ENCODE measurements at places on chromosomes 11 and 22.

DNA sequence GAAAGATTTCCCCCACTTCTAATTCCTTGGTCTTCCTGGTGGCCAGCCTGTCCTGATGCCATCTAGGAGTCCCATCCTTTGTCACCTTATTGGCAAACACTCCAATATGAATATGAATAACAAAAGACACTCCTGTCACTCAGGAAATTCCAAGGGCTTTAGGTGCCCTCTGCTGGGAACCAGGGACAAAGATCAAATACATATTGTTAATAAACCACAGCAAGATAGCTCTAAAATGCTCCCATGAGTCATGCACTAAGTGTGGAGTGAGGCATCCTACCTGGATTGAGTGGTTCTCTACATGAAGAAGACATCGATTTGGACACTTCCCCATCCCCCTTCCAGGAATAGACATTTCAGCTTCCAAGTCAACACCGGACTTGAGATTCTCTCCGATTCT, 823.6 kb downstream of the TBC1D22A start:
- no peak for DNase-seq

DNA sequence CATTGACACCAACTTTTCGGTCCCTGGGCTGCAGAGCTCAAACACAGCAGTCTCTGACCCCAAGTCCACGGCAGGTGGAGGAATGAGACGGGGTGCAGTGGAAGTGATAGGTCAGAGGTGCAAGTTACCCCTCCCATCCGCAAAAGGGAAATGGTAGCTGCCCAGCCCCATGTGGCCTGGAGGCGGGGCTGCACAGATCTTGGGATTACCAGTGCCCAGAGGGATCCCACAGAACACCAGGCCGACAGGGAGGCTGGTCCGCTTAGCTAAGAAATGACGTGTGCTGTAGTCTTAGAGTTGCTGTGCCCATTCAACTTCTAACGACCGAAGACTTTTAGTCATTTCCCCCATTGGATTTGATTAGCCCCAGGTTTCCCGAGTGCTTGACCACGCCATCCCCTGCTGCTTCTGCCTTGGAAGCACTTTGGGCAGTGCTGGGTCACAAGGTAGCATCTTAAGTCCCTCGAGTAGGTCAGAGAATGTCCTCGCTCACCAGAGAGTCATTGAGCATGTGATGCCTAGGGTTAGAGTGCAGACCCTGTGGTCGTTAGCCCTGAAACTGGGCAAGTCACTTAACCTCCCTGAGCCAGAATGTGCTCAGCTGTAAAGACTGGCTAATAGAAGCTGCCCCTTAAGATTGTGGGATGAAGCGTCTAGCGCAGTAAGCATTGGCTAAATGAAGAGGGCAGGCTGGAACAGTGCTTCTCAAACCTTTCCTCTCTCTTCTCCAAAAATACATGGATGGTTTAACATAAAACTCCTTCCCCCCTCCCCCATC, 4.2 kb downstream of the PTGDR2 start:
- DNase-seq: no peak

DNA sequence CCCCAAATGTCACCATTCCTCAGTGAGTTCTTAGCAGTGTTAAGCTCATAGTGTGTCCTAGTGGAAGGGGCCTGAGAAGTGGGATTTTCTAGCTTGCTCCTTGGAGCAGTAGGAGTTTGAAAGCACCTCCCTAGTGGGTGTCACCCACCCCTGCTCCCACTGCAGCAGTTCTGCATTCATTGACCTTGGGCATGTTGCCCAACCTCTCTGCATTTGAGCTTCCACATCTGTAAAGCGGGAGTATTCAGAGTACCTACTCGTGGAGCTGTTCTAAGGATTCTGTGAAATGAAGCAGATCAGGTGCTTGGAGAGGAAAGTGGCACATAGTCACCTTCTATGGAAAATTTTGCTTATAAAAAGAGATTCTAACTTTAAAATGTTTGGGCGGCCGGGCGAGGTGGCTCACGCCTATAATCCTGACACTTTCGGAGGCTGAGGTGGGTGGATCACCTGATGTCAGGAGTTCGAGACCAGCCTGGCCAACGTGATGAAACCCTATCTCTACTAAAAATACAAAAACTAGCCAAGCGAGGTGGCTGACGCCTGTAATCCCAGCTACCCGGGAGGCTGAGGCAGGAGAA, 16.9 kb downstream of the LMO2 start:
- no peak for DNase-seq

DNA sequence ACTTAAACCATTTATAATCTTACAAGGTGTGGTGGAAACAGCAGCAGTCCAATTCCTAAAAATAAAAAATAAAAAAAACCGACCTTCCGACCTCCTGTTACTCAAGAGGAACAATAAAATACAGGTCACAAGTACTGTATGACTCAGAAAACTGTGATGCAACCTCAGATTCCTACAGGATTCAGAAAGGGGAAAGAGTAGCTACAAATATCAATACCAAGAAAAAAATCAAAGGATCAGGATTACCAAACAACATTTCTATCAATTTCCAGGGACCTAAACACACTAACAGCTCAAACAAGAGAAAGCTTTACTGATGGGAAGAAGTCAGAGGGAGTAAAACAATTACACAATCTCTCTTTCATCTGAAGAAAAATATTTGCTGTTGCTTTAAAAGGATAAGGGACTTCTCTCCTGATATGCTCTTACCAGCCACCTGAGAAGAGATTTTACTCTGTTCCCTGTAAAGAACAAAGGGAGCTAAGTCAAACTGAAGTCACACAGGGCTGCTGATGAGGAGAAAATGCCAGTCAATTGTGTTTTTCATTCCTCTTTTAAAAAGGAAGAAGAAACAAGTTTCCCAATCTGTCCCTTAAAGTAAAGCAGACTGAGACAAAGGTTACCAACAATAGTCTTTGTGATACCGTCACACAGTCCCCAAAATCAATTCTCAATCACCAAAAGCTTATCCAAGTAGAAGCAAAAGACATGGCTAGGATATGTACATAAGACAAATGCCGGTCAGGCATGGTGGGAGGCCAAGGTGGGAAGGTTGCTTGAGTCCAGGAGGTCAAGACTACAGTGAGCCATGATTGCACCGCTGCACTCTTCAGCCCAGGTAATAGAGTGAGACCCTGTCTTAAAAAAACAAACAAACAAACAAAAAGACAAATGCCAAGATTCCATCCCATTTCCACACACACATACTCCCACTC, 39.3 kb downstream of the AMBRA1 start:
- DNase-seq: no peak

- no peak for DNase-seq
These were observed 214.8 kb upstream of the MPPED2 start for GRCh38 chr11:30800904-30801303.

DNA sequence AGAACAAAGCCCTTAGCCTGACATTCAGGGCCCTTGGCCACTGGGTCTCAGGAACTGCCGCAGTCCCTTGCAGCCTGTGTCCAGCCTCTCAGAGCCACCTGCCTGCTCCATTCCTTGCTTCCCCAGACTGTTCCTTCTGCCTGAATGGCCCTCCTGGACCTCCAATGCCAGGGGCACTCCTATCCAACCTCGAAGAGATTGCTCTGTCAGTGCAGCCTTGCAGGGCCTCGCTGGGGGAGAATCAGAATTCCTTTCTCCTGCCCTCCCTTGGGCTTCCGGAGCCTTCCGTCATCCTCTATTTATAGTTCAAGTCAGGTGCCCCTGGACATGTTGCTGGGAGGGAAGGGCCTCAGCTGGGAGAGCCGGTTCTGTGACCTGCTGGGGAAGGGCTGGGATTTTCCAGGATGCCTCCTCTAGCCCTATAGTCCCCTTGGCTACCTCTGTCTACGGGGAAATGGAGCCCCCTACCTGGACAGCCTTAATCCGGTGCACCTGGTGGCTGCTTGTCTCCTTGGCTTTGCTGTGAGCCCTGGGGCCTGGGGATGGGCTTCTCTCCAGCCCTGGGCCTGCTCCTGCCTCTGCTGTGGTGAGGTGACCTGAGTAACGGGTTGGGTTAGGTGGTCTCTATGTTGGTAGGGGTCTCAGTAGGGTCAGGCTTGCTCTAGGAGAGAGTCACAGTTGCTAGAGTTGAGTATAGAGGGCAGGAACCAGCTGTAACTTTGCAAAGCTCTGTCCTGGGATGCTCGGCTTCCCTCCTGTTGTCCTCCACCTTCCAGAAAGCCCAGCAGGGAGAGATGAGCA, 45.9 kb upstream of the SYT7 start:
- peak; percentile 86 for DNase-seq

GRCh38 chr11:120794748-120795147, 229.2 kb upstream of the TBCEL start:
- DNase-seq: no peak

- no peak for DNase-seq
These were observed 7.1 kb upstream of the PDGFB start for GRCh38 chr22:39251762-39252460.

DNA sequence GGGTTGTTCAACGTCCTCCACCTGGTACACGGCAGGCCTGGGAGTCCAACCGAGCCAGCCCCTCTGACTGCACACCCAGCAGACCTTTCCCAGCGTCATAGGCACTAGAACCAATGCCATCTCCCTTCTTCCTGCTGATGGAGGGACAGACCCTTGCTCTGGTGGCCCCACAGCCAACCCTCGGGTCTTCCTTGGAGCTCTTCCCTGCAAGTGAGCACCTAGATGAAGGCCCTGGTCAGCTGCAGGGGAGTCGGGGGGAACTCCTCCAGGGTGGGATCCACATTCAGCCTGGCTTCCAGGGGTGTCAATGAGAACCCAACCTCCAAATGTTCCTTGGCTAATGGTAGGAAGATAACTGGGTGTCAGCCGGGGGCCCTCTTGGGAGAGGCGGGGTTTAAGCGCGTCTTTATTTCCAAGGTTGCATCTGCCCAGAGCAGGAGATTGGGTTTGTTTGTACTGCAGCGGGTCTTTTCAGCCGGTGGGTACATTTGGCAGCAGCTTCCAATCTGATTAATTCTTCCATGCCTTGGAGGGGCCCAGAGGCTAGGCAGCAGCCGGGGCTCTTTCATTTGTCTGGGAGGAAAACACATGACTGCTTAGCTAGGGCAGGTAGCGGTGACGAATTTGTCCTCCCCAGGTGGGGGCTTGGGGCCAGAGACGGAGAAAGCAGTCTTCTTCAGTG, 56.0 kb upstream of the SHISAL1 start:
- DNase-seq: no peak

DNA sequence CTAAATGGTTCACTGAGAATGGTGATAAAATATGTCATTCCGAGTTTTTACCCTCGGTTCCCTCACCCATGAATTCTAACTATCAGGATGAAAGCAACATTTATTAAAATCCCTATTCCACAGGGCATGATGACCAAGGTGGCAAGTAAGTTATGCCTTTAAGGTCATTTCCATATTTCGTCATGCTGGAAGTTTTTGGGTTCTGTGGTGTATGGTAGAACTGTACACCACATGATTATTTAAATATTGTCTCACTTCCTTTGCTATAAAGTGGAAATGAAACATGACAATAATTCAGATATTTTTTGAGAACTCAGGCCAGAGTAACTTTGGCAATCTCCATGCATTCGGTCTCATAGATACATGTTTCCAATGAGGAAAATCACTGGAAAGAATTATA, 68.5 kb upstream of the CARD18 start:
- DNase-seq: no peak

- DNase-seq: no peak
These were observed 103.5 kb downstream of the USP35 start for GRCh38 chr11:78292109-78292803.

DNA sequence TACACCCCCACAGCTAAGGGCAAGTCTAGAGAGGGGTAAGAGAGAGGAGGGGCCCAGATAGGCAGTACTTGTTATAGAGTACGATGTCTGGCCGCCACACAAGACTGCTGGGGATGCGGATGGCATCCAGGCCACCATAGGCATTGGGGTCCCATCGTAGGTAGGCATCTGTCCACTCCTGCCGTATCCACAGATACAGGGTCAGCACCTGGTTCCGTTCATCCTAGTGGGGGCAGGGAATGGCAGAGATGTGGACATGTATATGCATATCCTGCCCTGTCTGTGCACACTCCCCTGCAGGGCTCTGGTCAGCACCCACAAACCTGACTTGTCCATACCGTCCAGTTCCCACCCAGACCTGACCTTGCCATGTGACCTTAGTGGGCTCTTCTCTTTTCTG, 2.1 kb downstream of the CHRNA10 start:
- no peak for DNase-seq

- no peak for DNase-seq
These were observed 1521.9 kb downstream of the BRD1 start for GRCh38 chr22:48305726-48306235.
